ENCODE measurements at places on chromosomes 1 and 21.
A peak's percentile ranks its signal among the peaks of the same experiment; 100 is the strongest.

DNA sequence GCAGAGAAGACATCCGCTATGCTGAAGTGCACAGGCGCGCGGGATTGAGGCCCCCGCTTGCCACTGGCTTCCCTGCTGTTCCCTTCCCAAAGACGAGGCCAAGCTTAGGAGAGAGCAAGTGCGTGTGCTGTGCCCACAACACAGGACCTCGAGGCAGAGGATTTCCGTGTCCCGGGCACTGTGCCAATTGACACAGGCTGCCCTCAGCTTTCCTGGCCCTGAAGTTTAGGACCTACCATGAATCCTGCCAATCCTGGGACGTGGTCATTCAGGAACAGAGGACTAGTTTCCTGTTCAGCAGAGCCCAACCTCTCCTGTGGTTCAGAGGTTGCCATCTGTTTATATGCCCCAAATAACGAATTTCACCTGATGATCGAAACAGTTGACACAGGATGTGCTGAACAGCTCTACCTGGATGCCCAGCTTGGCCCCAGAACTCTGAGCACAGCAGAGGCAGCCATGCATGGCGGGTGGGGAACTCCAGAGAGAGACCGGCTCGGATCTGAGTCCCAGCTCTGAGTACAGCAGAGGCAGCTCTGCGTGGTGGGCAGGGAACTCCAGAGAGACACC, 22.0 kb downstream of the SLC37A1 start:
- no peak for DNase-seq

GRCh38 chr1:198969981-198970380, 331.1 kb downstream of the PTPRC start:
- no peak for DNase-seq

DNA sequence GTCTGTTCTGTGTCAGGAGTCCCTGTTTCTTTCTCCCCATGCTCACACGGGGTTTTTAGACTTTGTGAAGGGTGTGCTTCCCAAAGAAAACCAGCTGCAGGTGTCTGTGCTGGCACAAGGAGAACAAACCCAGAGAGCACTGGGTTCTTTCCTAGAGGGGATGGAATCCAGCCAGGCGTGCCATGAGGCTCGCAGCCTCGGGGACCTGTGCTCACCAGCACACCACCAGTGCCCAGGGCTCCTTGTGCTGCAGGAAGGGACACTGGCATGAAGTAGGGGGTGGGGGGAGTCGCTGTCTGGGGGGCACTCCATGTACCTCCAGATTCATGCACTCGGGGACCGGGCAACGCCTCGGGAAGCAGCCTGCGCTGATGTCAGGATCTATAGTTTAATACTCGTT, 57.9 kb downstream of the AGPAT3 start:
- no peak for DNase-seq

- DNase-seq: no peak
Measured at GRCh38 chr1:233433436-233434210, 106.1 kb downstream of the MAP3K21 start.

- no peak for DNase-seq
Measured at GRCh38 chr1:192807211-192808162, 1.4 kb upstream of the RGS2 start.

GRCh38 chr1:8782001-8782620, 35.3 kb downstream of the RERE start:
- DNase-seq: no peak

DNA sequence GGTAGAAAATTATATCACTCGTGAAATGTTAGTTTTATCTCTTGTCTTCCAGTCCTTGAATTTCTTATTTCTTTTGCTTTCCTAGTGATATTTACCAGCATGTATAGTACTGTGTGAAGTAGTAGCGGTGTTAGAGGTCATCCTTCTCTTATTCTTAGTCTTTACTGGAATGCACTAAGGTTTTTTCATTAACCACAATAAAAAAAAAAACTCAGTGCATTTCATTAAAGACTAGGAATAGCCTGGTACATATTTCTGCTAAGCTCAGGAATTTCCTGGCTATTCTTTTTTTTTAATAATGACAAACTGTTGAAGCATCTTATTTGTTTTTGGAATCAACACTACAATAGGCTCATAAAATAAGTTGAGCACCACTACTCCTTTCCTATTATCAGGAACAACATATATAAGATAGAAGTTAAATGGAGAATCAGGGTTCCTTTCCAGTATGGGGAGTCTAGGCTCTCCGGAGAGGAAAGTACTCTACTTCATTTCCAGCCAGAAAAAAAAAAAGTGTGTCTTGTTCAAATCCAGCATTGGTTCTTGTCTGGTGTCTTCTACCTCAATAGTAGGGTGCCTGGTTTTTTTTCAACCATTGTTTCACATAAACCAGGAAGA, 60.0 kb downstream of the TNFSF18 start:
- no peak for DNase-seq

- no peak for DNase-seq
Measured at GRCh38 chr21:33844104-33844889, 71.3 kb downstream of the ATP5PO start.

- DNase-seq: peak; percentile 87
Measured at GRCh38 chr1:108000620-108001111, 35.7 kb upstream of the VAV3 start.

- DNase-seq: no peak
Measured at GRCh38 chr1:33272930-33273329, 16.6 kb downstream of the ZNF362 start.

DNA sequence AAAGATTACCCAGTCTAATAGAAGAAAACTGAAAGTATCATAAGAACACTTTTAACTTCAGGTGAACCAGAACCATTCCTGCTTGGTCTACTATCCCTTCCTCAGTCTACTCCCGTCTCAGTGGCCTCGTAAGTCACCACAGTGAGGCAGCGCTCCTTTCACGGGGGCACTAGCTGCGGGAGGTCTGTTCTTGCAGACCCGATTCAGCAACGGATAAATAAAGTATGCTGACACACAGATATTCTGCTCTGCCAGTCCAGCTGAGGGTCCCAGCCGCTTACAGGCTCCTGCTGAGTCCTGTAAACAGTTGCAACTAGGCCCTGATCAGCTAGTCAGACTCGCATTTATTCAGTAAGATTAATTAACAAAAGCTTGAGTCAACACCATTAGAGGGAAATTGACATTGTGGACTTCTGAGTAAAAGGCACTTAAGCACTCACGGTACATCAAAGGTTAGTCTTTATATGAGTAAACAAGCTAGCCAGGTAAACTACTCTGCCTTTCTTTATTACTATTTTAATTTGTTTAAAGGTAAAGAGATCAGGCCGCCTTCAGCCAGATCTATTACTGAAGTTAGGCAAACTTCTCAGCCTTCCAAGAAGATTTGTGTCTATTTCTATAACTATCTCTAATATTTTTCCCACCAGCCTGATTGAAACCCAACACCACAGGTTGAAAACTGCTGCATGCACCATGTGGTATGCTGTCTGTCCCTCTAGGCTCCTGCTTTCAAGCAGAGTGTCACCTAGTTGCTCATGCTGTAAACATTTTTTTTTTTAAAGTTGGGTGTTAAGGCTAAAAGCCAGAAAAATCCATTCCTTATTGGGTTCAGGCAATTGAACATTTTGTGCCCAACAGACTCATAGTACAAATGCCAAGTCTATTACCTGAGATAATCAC, 87.7 kb downstream of the INTS7 start:
- DNase-seq: no peak

DNA sequence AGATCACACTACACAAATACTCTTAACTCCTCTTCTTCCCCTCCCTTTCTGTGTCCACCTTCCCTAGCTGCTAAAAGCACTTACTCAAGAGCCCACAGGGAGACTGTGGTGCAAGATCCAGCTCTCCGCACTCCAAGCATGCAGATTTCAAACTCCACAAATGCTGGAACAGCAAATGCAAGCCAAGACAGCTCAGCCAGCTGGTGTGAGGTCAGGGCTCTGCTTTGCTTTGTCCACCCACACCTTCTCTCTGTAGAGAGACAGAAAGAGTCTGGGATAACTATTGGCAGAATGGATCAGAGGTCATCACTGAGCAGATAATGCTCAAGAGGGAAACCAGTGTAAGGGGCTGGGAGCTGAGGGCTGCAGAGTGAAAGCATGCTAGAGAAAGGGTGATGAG, 45.2 kb upstream of the DPT start:
- DNase-seq: no peak

- peak; percentile 44 for DNase-seq
Measured at GRCh38 chr1:153494976-153495535, 34.6 kb upstream of the S100A7 start.

DNA sequence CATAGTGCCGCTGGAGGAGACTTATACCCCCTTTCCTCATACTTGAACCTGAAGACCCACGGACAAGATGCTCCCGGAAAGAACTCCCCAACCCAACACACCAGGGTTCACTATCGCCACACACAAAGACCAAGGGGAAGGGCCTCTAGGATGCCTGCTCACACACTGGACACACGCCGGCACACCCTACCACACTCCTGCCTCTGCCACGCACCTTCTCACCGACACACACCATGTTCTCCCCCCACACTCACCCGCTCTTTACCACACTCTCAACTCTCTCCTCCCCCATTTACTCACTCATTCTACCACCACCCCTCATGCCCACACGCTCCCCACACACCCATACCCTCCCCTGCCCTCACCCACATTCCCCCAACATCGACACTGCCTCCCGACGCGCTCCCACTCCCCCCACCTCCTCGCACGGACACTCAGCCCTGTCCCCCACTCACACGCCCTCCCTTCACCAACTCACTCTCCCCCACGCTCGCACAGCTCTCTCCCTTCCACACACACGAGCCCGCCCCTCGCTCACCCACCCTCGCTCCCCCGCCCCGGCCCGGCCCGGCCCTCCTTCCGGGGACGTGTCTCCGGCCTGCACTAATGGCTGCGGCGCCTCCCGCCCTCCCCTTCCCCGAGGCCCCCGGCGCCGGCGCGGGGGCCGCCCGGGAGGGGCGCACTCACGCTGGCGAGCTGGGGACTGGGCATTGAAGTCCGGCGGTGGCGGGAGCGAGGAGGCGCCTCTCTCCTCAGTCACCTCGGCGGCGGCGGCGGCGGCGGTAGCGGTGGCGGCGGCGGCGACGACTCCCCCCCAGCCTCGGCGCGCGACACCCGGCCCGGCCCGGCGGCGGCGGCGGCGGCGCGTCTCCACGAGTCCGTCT, 626 bp downstream of the PTP4A2 start:
- no peak for DNase-seq

- no peak for DNase-seq
Measured at GRCh38 chr1:161313554-161314200, 504 bp upstream of the SDHC start.

DNA sequence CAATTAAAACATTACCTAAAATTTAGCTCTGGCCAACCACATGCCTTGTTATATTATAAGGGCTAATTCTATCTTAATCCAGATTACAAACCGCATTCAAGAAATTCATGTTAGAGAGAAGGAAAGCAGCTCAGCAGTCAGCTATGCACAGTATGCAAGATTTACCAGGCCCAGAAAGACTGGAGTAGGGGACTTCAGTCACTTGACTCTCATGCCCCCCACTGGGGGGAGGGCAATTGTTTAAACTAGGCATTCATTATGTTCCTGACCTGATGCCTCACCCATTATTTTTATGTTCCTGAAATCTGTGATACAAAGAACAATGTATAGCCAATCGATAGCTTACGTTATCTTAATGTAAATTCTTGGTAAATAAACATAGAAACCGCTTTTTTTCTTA, 96.9 kb downstream of the ZNF644 start:
- no peak for DNase-seq

- DNase-seq: peak; percentile 56
Measured at GRCh38 chr21:44737706-44738354, 26.5 kb upstream of the TSPEAR start.
